NCI-H187 (cell line): ENCODE measurements at places on chromosomes 1 and 21.

DNA sequence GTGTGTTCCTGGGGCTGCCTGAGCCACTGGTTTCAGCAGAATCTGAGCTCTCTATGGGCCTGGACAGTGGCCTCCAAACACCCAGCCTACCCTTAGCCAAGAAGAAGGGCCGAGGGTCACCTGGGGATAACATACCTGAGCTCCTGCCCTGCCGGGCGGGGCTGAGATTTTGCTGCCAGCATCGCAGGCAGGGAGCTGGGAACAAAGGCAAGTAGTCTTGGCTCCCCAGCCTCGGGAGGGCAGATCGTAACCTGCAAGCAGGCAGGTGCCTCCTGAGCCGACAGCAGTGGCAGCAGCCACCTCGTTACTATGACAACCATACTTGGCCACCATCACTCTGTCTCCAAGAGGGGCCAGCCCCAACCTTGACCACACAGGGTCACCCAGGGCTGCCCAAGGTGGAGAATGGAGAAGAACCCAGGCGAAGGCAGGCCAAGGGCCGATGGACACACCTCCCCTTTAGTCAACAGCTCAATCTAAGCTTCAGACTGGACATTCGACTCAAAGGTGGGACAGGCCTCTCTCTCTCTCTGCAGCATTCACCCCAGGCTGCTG is 54.6 kb downstream of the TOMM20 start:
- DNase-seq: no peak

DNA sequence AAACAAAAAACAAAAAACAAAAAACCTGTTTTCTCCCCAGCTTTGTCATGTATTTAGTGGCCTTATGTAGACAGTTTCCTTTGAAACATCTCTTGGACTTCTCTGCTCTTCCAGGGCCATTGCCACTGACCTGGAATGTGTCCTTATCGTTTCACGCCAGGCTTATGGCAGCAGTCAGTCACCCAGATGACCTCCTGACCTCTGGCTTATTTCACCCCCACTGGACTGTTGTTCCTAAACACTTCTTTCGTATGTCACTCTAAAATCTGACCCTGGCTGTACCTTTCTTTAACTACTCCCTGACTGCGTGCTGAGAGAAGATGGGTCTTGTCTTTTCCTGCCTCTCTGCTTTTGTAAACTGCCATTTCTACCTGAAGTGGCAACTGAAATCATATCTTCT is 9.1 kb downstream of the LGALS8 start:
- no peak for DNase-seq

GRCh38 chr1:97138515-97139032 is 417.0 kb downstream of the PTBP2 start:
- DNase-seq: no peak

GRCh38 chr1:238690415-238690814 is 696.0 kb upstream of the CHRM3 start:
- DNase-seq: no peak

GRCh38 chr1:241532162-241532531 is at the start of gene KMO:
TSS of gene KMO (plus strand) at chr1:241532378. CDS start at chr1:241532445, 67 bp downstream.
- DNase-seq: no peak

- DNase-seq: no peak
These were observed 43.2 kb downstream of the PHACTR4 start for GRCh38 chr1:28412731-28413130.

GRCh38 chr1:20278692-20279130 is 12.0 kb upstream of the VWA5B1 start:
- DNase-seq: no peak

GRCh38 chr1:113046569-113046968 is 26.4 kb upstream of the LRIG2 start:
- DNase-seq: no peak

DNA sequence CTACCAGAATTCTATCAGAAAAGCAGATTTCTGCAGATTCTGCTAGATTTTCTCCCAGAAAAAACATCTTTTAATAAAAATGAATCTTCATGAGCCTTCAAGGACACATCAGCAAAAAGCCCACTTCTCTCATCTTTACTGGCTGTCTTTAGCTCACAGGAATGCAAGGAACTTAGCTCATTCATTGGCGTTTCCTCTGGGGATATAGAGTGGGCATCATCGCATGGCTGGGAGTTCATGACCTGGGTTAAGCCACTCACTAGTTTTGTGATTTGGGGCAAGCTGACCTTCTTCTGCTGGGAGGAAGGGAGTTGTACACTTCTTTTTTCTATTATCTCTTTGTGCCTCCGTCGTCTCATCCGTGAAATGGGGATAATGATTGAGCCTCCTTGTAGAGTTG is 149.7 kb downstream of the KAZN start:
- DNase-seq: no peak

GRCh38 chr1:147377263-147378246 is 135.1 kb downstream of the CHD1L start:
- DNase-seq: no peak

- DNase-seq: no peak
These were observed 5.0 kb downstream of the JMJD4 start for GRCh38 chr1:227729881-227730629.
